ENCODE measurements at places on chromosomes 7 and 10.

DNA sequence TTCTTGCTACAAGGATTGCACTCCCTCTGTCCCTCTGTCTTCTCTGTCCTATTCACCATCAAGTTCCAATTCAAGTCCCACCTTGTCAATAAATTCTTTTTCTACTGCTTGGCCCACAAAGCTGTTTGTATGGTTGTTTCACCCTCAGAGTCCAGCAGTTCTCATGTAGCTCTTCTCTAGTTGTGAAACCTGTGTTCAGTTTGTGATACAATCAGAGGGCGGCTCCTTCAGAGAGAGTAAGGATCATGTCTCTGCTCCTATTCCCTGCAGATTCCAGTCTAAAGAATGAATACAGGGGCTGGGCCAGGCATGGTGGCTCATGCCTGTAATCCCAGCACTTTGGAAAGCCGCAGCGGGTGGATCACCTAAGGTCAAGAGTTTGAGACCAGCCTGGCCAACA, 126.6 kb upstream of the BET1 start:
- DNase-seq, result no peak

GRCh38 chr7:17185690-17186070, 112.8 kb upstream of the AHR start:
- DNase-seq, result no peak

DNA sequence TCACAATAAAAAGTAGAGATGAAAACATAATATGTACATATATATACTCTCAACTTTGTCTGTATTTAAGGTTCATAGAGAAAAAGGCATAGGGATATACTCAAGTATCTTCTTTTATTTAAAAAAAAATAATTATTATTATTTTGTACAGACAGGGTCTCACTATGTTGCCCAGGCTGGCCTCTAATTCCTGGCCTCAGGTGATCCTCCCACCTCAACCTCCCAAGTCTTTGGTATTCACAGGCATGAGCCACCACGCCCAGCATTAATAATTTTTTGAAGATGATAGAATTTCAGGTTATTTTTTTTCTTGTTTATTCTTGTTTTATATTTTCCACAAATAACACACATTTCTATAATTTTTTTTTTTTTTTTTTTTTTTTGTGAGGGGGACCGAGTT, 113.8 kb downstream of the PLXNA4 start:
- DNase-seq, result no peak

- DNase-seq, result no peak
Observed at GRCh38 chr10:10213237-10213636, 804.4 kb upstream of the CELF2 start.

DNA sequence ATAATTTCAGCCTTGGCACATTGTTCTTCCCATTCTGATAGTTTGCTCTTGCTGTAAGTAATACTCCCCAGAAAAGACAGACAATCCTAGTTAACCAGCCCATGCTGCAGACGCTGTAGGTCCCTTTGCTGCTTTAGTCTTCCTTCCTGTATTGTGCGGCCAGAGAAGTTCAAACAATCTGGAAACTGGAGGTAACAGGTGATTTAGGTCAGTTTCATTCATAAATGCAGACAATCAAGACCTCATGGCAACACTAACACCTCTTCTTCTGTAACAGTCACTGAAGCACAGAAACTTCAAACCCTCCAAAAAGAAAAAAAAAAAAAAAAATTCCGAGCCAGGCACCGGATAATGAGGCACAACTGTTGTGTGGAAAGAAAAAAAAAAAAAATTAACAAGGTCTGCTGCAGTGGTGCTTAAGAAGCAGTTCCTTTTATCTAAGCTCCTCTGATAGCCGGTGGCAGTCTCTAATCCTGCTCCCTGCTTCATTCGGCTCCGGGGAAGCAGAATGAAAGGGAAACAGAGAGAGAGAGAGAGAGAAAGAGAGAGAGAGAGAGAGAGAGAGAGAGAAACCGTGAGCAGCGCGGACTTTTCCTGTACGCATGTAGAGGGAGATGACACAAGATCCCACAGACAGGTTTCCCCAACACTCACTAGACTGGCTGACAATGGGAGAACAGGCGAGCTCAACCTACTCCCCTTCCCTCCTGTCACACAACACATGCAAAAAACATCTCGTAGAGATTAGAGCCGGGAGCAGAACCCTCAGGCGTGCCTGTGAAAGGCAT, at the start of gene SEMA3A:
SEMA3A (minus strand) TSS at position 306 of the 788 bp plus-strand sequence; CDS start at position 103, 203 bp downstream.
- peak; percentile 80 for DNase-seq

DNA sequence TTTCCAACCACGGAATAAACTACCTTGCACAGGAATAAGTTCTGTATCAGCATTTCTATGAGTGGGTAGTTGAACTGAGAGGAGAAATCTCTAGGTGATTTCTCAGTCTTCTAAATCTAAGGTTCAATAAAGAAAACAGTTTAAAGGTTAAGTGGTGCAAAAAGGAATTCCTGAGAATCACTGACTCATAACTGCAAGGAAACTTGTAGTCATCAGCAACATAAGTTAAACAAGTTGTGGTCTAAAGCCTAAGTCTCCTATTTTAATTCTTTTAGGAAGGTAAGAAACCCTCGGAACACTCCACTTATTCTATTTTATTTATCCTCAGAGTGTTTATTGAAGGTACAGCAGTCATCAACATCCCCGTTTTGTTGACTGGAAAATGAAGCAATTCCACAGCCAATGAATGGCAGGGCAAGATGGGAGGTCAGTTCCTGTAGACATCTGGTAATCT, 92.4 kb upstream of the PIK3CG start:
- DNase-seq, result no peak

DNA sequence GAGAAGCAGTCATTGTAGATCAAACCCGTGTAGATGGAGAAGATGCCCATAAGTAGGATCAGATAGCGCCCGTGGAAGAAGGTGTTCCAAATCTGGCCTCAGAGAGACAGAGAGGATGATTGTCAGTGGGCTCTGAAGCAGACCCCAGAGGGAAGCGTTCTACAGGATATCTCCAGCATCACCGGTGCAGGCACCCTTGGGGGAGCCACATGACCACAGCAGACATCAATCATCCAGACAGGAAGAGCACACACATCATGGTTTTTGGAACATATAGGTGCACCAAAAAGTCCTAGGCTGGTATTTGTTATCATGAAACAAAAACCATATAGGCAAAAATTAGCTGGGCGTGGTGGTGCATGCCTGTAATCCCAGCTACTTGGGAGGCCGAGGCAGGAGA, 44.0 kb upstream of the SVOPL start:
- no peak for DNase-seq

DNA sequence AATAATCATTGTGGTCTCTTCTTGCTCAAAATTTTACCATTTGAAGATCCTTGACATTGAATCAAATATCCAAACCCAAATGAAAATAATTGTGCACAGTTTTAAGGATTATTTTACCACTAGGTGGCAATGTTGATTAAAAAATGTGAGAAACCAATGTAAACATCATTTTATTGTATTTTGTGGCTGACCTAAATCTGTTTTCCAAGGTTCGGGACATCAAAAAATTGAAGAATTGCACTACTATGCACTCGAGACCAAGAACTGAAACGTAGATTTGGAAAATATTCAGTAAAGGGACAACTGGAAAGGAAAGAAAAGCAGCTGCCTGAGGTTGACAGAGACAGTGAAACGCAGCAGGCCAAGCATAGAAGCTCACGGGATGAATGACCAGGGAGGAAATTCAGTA, 259.3 kb downstream of the SNX13 start:
- no peak for DNase-seq

- DNase-seq, result no peak
Observed at GRCh38 chr10:103584216-103585010, 90.9 kb downstream of the NEURL1 start.

DNA sequence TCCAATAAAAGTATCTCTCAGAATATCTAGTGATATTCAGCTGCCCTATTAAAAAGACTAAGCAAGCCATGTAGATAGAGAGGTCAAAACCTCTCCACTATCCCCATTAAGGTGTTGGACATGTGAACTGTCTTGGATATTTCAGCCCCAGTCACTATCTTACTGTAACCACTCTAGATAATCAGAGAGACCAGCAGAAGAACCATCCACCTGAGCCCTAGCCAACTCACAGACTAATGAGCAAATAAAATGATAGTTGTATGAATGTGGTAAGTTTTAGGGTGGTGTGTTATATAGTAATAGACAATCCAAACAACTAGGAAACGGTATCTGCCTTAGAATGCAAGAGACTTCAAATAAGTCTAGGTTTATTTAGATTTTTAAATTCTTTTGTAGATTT, 268.6 kb upstream of the KLF14 start:
- DNase-seq, result no peak

DNA sequence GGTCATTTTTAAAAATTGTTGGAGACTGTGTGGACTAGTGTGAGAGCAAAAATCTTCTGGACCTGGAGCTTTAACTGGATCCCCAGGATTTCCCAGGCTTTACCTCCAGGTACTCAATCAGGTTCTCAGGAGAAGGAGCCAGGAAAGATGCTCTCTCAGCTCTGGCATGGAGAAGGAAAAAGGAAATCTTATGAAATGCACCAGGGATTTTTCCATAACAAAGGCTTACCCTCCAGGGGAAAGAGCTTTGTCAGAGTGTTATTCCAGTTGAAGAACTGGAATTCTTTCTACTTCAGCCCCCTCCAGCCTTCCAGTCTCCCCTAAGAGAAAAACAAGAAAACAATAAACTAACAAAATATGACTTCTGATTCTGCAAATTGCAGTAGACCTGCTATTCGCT, 436.7 kb upstream of the ANKRD30A start:
- DNase-seq, result no peak

DNA sequence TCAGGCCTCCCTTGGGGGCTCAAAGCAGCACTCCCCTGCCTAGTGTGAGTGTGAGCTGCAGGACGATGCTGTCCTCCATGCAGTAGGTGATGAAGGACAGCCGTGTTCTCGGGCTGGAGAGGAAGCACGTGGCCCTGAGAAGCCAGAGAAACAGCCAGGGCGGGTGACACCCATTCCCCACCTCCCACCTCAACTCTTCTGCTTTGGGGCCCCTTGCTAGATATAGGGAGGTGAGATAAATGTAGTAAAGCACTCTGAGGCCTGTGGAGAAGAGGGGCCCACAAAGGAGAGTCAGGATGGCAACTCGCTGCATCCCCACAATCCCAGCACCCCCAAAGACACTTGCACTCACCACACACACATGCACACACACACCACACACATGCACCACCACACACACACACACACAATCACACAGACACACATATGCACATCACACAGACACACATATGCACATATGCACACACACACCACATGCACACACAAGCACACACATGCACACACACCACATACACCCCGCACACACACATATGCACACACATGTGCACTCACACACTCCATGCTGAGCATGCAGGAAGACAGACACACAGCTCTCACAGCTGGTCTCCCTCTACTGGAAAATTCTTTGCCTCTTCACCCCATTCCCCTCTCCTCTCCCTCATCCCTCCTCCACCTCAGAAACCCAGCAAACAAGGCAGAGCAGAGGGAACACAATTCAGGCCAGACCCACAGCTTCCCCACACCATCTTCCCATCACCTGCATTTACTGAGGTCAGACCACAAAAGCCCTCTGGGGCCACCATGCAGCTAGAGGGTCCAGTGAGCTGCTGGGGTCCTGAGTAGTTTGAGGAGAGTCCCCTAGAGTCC, 30.5 kb downstream of the ANXA8 start:
- DNase-seq, result no peak

DNA sequence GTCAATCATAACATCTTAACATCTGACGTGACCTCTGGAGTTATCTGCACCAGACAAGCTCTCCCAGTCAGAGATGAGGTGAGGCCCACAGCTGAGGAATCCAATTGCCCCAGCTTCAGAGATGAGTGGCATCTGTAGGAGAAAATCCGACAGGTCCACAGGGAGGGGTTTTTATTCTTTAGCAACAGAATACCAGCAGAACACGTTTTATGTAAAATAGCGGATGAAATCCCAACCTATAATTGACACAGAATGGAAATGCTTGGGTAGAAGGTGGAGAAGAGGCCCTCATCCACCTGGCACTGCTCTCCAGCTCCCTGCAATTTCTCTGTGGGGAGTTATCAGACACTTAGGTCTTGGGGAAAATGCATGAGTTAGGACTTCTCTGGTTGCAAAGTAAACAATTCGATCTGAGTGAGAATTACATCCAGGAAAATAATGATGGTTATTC, 144.2 kb upstream of the NRP1 start:
- no peak for DNase-seq
